ENCODE measurements at places on chromosomes 5 and 9.

DNA sequence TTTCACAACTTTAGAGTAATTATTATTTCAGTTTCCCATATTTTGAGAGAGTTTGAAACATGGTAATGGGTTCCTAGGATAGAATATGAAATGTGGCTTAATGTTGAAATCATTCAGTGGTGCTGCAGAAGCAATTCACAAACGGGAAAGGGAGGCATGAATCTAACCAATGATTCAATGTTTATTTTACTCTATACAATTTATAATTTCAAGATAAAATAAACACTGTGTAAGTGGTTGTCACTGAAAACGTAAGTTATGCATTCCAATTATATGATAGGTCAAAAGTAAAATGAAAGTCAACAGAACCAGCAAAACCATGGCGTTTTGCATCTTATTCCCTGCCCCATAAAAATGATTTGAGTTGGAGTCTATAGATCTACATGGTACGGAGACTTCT is 1207.1 kb upstream of the CDH18 start:
- no peak for DNase-seq

DNA sequence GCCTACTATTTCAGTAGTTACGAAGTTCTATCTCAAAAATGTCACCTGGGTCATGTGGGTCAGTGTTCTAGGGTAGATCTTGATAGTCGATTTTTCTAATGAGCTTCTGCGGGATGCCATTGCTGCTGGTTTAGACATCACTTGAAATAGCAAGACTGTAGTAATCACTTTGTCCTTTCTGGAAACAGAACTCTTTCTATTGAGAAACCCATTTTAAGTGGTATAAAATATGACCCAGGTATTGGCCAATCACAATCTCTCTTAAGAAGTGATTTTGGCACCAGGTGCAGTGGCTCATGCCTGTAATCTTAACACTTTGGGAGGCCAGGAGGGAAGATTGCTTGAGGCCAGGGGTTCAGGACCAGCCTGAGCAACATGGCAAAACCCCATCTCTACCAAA is 17.6 kb downstream of the ARRDC3 start:
- DNase-seq = no peak

DNA sequence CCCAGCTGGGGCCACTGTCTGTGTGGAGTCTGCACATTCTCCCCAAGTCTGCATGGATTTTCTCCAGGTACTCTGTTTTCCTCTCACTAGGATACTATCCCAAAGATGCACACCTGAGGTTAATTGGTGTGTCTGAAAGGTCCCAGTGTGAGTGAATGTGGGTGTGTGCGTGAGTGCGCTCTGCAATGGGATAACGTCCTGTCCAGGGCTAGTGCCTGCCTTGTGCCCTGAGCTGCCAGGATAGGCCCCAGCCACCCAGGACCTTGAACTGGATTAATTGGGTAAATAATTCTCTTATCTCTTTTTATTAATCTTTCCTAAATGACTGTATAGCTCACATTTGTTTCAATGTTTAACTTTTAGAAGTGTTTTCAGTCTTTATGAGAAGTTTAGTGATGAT is 11.5 kb upstream of the PANK3 start:
- DNase-seq = no peak

GRCh38 chr9:2872931-2873323 is 29.0 kb upstream of the PUM3 start:
- no peak for DNase-seq

DNA sequence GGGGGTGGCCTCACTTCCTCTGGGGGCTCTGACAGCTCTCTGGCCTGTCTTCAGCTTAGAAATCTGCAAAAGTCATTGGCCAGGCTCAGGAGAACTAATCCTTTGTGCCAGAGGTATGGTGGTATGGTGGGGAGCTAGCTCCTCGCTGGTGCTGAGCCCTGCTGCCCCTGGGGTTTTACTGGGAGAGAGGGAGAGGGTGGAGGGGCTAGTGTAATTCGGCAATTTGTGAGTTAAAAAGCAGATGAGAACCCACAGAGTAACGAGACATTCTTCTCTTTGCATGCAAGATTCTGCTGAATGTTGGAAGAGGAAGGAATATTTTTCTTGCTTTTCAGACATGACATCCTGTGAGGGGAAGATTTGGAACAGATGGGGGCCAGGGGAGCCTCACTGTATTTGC is 65.5 kb upstream of the SPRY4 start:
- no peak for DNase-seq

DNA sequence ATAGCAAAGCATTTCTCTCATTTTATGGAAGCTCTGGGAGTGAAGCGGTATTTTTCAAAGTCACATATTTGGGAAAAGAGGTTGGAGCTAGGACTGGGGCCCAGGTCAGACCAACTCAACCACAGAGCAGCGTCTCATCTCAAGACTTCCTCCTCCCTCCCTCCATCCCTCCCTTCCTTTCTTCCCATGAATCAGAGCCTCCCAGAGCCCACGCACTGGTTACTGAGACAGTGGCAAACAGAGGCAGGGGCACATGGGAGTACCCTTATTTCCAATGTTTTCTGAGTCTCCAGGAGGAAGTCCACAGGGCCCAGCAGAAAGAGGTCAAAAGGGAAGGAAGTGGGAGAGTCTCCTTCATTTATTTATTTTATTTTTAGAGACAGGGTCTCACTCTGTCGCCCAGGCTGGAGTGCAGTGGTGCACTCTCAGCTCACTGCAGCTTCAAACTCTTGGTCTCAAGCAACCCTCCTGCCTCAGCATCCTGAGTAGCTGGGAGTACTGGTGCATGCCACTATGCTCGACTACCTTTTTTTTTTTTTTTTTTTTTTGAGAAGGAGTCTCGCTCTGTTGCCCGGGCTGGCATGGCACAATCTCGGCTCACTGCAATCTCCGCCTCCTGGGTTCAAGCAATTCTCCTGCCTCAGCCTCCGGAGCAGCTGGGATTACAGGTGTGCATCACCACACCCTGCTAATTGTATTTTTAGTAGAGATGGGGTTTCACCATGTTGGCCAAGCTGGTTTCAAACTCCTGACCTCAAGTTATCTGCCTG is 52.5 kb upstream of the CDKN2AIPNL start:
- DNase-seq = no peak

- DNase-seq = no peak
These were observed 567.2 kb downstream of the PTPRD start for GRCh38 chr9:10045598-10045997.

GRCh38 chr5:164422400-164422799 is 917.0 kb downstream of the MAT2B start:
- no peak for DNase-seq

- no peak for DNase-seq
These were observed 25.0 kb downstream of the SKP1 start for GRCh38 chr5:134151723-134152122.

DNA sequence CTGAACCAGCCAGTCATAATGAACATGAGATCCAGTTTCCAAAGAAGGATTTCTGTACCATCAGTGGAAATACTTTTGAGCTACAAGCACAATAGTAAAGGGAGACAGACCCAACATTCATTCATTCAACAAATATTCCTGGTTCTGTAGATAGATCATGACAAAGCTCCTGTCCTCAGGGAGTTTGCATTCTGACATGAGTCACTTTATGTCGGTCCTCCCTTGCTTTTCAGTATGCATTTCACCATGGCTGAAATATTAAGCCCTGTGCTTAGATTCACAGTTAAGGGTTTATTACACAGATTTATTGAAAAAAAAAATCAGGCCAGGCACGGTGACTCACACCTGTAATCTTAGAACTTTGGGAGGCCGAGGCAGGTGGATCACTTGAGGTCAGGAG is 5.4 kb upstream of the MYOT start:
- DNase-seq = no peak

GRCh38 chr5:124920909-124921666 is 174.6 kb upstream of the ZNF608 start:
- DNase-seq = no peak

GRCh38 chr5:5752844-5753243 is 330.4 kb downstream of the ICE1 start:
- no peak for DNase-seq

DNA sequence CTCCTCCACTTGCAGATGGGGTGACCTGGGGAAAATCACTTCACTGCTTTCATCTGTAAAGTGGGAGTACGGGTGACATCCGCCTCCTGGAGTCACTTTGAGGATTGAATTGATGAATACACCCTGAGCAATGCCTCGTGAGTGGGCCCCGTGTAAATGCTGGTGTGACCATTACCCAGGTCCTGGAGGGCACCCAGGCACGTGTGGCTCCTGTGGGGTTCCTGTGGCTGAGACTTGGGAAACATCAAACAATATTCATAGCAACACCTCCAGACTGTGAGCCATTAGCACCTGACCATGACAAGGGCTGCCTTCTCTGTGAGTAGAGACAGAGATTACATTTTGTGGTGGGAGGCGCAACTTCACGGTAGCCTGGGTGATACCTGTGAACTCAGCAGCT is 11.4 kb downstream of the MRPL36 start:
- DNase-seq = no peak

- DNase-seq = no peak
These were observed 2.5 kb downstream of the CENPP start for GRCh38 chr9:92328225-92328624.

DNA sequence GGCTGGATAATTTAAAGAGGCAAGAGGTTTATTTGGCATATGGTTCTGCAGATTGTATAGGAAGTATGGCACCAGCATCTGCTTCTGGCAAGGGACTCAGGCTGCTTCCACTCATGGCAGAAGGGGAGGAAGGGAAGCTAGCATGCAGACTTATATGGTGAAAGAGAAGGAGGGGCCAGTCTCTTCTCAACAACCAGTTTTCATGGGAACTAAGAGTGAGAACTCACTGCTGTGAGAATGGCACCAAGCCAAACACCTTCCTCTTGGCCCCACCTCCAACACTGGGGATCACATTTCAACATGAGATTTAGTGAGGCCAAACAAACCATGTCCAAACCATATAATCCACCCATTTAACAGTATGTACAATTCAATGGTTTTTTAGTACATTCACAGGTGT is 113.3 kb upstream of the SHB start:
- DNase-seq = no peak

- no peak for DNase-seq
These were observed 61.4 kb upstream of the SHISAL2B start for GRCh38 chr5:64628901-64629300.

DNA sequence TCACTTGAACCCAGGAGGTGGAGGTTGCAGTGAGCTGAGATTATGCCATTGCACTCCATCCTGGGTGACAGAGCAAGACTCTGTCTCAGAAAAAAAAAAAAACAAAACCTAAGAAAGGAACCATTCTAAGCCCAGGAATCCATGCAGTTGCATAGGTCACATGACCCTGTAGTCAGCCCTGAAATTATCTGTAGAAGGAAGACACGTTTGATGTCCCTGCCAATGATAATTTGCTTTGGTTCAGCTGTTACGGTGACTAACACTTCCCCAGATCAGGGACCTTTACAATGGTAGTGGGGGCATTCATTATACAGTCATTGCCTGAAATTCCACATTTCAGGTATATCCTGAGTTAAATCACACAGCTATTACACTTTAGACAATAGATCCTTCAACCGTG is 50.5 kb downstream of the PRKACG start:
- no peak for DNase-seq

DNA sequence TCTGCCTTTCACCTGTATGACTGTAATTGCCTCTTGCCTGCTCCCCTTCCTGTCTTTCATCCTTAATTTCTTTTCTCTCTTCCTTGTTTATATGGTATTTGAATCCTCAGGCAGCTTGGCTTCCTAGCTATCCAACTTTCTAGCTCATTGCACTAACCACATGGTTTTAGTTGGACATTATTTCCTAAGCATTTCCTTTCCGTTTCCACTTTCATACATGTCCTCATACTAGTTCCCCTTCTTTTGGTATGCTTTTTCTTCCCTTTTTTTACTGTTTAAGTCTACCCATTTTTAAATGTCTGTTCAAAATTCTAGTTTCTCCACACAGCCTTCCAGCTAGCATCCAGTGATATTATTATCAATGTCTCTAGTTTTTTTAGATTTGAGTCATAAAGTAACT is 6.6 kb downstream of the CWC27 start:
- DNase-seq = no peak

DNA sequence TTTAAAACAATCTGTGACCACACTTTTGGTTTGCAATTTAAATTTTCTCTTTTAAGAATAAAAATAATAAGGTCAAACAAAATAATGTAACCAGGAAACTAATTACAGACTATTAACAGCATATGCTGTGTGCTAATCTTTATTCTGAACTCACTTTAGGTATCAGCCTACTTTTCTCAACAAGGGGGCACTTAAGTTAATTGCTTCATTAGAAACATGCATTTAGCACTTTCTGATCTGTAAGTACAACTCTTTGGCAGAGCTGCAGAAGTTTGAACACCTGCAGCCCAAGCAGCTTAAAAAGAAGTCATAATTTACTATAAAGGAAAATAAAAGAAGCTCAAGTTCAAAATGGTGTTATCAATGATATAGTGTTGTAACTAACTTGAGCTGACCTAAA is 21.7 kb downstream of the XRCC4 start:
- no peak for DNase-seq

DNA sequence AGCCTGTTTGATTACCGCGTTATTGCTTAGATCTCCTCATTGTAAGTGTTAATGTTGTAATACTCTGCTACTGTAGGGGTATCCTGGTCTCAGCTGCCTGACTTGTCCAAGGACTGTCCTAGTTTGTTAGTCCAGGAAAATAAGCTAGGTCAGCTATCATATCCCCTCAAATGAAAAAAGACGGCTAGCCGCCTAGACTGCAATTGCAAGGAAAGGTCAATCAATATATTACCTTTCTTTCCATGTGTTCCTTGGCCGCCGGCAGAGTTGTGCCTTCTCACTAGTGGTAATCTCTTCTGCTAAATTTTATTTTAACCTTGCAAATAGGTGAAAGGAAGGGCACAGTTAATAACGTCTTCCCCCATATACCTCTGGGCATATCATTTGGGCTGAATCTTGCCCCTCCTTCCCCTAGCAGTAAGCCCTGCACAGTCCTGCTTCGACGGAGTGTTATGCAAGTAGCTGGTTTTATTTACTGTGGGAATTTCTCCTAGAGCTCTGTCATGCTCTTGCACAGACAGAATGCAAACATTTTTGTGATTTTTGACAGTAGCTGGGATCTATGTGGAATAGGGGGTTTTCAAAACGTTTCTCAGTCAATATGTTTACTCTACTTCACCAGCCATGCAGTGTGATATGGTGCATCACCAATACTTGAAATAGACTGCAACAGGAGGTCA is 288.5 kb downstream of the MAST4 start:
- no peak for DNase-seq

- no peak for DNase-seq
These were observed 136.0 kb downstream of the GDNF start for GRCh38 chr5:37703841-37704241.

DNA sequence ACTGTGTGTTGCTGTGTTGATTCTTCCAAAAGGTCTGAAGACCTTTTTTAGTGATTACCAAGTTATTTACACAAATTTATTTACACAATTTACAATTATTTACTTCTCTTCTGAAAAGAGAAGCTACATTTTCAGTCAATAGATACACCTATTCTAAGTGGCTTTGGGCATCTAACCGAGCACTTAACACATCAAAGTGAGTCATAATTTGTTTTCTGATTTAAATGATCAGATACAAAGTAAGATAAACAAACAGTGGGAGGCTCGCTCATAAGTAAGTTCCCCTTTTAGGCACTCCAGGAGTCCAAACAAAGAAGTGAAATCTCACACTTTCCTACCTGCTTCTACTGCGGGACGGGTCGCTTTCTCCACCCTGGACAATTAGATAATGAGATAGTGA is 90.2 kb downstream of the APBA1 start:
- DNase-seq = no peak

Measured in caudate nucleus (tissue), 63 donors.